ENCODE measurements at places on chromosomes 3 and 15.

DNA sequence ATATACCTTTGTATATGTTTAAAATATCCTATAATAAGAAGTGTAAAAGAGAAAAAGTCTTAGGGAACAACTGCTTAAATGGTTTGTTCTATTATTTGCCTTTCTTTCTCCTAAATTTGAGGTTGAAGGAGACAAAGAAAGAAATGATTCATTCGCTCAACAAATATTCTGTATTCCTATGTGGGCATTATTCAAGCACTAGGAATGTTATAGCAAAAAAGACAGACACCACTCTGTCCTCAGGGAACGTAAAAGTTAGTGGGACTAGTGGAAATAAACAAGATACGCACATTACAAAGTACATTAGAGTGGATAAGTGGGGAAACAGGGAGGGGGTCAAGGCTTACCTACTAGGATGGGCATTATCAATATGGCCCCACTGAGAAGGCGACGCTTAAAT, 332.2 kb downstream of the LPP start:
- no peak for DNase-seq

GRCh38 chr3:128382221-128382807, 84.4 kb downstream of the DNAJB8 start:
- no peak for DNase-seq

GRCh38 chr15:38623744-38624143, 59.1 kb upstream of the RASGRP1 start:
- no peak for DNase-seq

GRCh38 chr15:45126535-45127158, 3.0 kb downstream of the DUOXA1 start:
- DNase-seq: peak; percentile 33

GRCh38 chr3:172070269-172070668, 30.9 kb downstream of the FNDC3B start:
- no peak for DNase-seq

GRCh38 chr15:49619226-49619625, 1.4 kb downstream of the FAM227B start:
- no peak for DNase-seq

All from stimulated activated CD4-positive, alpha-beta T cell treated with anti-CD3 and anti-CD28 coated beads, Interleukin-2, amount 100 ng/mL, for 4 hours (primary cell).